Activated CD4-positive, alpha-beta T cell treated with anti-CD3 and anti-CD28 coated beads for 48 hours (primary cell): ENCODE measurements at places on chromosomes 7 and 10.
A peak's percentile ranks its signal among the peaks of the same experiment; 100 is the strongest.

DNA sequence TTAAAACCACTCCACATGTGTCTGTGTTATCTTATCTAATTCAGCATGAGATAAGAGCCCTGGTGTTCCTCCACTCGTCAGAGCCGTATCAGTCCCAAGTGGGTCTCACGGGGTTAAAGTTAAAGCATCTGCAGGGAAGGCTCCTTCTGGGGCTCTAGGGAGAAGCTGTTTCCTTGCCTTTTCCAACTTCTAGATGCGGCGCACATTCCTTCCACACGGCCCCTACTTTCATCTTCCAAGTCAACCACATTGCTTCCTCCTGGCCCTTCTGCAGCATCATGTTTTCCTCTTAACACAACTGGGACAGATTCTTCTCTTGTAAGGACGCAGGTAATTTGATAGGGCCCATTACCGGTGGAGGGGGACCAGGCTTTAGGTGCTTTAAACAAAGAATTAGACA lies 620.1 kb upstream of the DPP6 start:
- no peak for DNase-seq

GRCh38 chr7:79502151-79502550 lies 48.7 kb upstream of the MAGI2 start:
- no peak for DNase-seq

GRCh38 chr7:151391358-151391730 lies 18.5 kb downstream of the WDR86 start:
- DNase-seq = no peak

DNA sequence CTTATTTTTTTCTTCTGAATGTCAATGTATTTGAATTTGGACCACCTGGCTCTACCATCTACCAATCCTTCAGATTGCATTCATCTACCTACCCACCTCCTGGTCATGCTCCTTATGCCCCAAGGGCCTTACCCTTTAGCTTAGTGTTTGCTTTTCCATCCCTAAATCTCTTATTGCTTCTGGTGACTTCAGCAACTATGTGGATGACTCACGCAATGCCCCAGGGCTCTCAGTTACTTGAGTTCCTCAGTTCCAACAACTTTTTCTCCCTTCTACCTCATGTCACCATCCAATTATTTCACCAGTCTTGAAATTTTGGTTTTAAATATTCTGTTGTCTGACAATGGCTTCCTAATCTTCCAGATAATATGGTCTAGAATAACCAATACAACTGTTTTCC lies 118.9 kb downstream of the CFAP58 start:
- no peak for DNase-seq

- no peak for DNase-seq
These were observed 20.5 kb upstream of the CEP41 start for GRCh38 chr7:130461272-130461671.

DNA sequence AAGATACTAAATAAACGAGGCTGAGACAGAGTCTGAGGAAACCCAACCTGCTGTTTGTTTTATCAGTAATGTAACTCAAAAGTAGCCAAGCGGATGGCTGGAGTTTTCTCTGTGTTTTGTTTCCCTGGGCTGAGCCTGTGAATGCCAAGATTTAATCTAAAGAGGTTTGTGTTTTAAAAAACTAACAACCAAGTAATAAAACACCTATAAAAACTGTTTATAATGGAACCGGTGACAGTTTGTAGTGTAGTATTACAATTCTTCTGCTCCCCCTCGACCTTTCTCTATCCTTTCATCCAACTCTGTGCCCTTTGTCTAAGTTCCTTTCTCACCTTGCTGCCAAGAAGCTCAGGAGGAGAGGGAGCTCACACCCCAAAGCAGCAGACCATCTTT lies 2.6 kb upstream of the KAT6B start:
- no peak for DNase-seq

DNA sequence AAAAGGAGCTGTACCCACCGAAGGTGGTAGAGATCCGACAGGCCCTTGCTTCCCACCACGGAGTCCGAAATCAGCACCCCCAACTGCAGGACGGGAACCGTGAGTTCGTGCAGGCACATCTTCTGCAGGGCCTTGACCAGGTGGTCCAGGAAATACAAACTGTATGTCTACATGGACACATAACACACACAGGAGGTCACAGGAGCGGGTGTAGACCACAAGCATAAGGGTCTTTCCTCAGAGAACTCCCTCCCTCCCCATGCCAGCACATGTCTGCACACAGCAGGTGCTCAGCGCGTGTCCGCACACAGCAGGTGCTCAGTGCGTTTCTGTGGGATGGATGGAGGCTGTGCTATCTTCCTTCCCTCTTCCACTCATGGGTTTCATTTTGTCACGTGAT lies 69.7 kb downstream of the CFAP46 start:
- no peak for DNase-seq

- no peak for DNase-seq
These were observed 6.2 kb downstream of the JAZF1 start for GRCh38 chr7:28174442-28174841.

DNA sequence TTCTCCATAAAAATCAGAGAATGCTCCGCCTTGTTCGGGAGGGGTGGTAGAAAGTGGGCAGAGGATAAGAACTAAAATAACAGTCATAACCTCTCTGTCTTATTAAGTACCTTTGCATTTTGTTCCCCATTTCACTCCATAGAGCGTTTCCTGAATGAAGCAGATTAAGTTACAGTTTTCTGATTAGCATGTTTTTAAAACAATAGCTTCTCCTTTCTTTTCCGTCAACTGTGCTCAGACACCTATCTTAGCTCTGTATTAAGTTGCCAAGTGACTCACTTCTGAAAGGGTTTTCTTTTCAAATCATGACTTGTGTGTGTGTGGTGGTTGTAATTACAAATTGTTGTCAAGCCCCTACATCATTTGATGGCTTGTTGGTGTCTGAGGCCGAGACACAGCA lies 1.4 kb downstream of the HABP2 start:
- DNase-seq = no peak

- DNase-seq = peak; percentile 67
These were observed 46.3 kb upstream of the RNF216 start for GRCh38 chr7:5827755-5828154.

DNA sequence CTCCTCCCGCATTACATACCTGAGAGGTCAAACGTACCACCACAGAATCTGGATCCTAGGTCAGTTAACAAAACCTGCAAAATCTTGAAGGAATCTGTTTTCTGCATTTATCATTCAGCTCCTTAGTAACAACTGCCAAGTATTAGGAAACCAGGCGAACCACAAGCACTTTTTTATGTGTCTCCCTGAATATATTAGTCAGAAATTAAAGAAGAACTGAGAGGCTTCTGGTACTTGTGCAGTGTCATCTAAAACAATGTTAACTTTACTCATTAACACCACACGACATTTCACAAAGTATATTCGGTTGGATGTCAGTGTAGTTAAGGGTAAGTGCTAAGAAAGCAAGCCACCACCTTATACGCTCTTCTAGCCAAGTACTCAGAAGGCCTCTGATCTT lies 2.5 kb downstream of the CCDC6 start:
- no peak for DNase-seq

DNA sequence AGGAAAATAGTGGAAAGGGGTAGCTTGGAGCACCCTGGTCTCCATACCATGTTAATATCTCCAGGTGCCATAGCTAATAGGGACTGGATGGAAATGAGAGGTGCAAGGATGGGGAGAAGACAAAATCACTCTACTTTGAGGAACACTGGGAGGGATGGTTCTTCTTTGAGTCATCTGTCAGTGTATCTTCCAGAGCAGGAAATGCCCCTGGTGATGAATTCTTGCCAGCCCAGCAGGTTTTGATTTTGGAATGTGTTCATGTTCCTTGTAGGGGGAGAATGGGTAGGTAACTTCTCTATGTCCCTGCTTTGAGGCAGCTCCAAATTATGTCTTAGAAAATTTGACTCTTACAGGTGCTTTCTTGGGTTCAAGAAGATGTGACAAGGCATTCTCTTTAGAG lies 177.0 kb upstream of the GLI3 start:
- no peak for DNase-seq

DNA sequence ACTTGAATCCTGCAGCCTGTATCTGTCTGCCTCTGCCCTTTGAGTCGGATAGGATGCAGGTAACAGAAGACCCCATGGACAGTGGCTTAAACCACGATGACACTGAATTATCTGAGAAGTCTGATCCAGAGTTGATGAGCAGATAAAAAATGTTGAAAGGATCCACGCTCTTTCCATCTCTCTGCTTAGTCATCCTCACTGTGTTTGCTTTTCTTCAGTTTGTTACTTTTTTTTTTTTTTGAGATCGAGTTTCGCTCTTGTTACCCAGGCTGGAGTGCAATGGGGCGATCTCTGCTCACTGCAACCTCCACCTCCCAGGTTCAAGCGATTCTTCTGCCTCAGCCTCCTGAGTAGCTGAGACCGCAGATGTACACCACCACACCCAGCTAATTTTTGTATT lies 36.9 kb upstream of the GOLGA7B start:
- DNase-seq = no peak

GRCh38 chr10:2633630-2634029 lies 433.7 kb upstream of the PFKP start:
- DNase-seq = no peak

GRCh38 chr7:116663744-116664143 lies 8.3 kb upstream of the MET start:
- no peak for DNase-seq

DNA sequence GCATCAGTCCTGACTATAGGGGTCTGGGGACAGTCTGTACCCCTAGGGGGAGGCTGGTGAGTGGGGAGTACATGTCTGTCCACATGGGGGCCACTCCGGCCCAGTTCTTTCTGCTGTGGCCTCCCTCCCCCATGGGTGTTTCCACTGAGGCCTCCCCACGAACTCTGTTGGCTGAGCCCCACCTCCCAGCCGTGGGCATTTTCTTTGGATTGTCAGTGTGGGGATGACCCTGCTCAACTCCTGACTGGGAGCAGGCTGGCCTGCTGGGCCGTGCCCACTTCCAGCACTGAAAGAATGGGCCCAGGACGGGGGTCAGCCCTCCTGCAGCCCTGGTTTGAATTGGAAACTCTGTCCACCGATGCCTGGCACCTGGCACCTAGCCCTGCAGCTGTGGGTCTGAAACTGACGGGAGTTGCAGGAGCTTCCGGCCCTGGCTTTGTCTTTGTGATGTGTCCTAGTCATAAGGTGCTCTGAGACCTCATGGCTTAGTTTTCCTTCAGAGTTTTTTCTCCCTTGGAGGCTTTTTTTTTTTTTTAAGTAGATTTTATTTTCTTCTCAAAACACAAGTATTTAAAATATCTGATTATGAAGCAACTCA lies 46.5 kb downstream of the LHPP start:
- no peak for DNase-seq

GRCh38 chr7:117412946-117413559 lies 14.2 kb downstream of the ASZ1 start:
- DNase-seq = no peak
